ENCODE measurements at places on chromosomes 6 and 20.

DNA sequence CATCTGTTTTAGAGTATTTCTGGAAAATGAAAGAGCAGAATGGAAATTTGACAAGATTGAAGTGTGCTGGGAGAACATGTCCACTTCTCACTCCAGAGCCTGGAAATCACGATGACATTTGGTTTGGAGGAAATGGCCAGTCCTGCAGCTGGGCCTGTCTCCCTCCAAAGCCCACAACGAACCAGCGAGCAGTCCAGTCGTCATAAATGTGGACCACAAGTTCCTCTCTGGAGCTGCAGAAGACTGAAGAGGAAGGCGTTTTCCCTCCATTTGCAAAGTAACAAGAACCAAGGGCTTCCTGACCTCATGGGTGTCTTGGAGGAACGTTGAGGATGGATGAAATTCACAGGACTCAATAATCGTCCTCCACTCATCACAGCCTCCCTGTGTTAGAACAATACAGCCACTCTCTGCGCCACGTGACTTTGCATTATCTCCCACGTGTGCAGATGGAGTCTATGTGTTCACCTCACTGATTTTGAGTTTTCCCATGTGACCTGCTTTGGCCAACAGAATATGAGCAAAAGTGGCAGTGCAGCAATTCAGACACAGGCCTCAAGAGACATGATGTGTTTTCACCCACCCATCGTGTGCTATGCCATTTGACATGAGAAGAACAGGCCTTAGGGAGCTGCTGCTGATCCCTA lies 9.1 kb upstream of the SPATS1 start:
- DNase-seq: no peak

DNA sequence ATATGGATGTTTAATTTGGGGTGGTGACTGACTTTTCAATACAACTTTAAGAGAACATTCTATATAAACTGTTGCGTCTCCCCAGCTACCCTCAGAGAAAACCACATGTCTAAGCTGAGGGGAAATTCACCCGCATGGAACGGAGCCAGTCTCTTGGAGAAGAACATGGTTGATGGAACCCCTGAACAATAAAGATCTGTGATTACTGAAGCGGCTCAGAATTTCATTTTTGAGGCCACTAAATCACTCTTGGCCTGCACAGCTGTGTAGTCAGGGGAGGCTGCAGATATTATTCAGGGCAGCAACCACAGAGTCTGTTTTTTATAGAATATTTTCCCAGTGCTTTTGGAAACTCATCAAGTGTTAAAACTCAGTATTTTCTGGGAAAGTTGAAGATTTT lies 73.8 kb downstream of the EYA4 start:
- DNase-seq: no peak

GRCh38 chr6:107185391-107185970 lies 70.2 kb upstream of the BEND3 start:
- no peak for DNase-seq

- DNase-seq: no peak
Measured at GRCh38 chr6:111258010-111258409, 170.7 kb downstream of the SLC16A10 start.

DNA sequence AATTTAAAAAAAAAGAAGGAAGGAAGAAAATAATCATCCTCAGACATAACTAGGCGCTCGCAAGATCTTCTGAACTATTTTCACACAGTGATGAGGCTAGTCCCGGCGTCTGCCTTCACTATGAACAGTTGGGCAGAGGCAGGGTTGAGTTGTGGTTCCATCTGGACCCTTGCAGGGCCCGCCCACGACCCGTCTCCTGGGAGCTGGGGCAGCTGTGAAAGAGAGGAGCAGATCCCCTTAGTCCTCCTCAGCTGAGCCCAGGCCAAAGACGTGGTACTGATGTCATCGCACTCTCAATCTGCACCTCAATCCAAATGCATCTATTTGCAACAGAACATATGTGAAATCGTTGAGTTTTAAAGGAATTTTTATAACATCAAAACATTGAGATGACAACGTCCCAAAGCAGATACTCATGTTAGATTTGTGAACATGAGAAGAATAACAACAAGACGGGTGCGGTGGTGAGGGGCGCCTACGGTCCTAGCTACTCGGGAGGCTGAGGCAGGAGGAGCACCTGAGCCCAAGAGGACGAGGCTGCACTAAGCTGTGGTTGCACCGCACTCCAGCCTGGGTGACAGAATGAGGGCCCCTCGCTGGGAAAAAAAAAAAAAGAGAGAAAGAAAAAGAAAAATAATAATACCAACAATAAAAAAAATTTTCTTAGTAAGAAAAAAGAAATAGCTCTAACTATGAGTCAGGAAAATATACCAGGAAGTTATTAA lies 15.3 kb downstream of the TCFL5 start:
- no peak for DNase-seq

DNA sequence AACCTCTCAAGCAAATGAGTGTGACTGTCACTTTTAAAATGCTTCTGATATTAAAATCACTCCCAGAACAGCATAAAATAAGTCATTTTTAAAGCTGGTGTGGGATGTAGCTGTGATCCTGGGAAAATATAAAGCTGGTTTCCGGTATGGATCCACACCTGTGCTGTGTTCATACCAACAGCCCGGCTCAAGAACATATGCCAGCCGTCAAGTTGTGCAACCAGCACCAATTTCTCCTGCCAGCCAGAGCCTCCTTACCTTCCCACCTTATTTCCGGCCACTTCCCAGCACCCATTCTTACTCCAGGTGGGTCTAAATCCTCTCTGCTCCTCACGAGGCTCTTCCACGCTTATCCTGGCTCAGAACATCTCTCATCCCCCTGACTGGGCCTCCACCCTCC lies 50.9 kb upstream of the RPS6KA2 start:
- no peak for DNase-seq

- DNase-seq: no peak
Measured at GRCh38 chr6:71310261-71310660, 21.6 kb downstream of the OGFRL1 start.

- DNase-seq: no peak
Measured at GRCh38 chr6:6747371-6747770, 158.9 kb downstream of the LY86 start.

- no peak for DNase-seq
Measured at GRCh38 chr20:37902504-37903313, at the start of gene VSTM2L. TSS of gene VSTM2L (plus strand) at chr20:37903127. CDS start at chr20:37903351, 224 bp downstream.

- no peak for DNase-seq
Measured at GRCh38 chr6:76451926-76452709, 379.7 kb upstream of the IMPG1 start.

DNA sequence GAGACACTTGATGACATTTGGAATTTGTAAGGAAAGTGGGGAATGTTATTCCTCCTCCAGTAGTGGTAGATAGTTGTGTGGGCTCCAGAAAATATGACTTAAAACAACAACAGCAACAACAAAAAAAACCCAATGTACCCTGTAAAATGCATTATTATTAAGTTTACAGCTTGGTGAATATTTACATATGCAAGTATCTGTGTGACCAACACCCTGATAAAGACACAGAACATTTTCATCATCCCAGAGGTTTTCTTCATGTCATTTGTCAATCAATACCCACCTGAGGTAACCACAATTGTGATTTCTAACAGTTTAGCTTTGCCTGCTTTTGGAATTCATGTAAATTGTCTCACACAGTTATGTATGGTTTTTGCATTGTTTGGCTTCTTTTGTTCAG lies 152.1 kb upstream of the GRIK2 start:
- no peak for DNase-seq

DNA sequence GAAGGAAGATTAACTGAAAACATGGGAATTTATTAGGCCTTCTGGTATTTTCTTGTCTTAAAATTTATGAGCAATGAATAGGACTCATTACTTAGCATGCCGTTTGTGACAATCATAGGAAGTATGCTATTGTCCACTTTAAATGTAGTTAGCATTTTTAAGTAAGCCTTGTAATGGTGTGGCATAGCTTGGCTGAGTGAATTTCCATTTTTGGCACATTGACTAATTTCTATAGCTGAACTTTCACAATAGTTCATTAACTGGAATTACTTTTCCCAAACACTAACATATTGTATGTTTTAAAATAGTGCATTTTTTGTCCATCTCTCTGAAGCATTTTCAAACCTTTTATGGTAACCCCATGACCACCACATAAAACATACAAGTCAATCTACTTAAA lies 15.7 kb downstream of the RSPO3 start:
- no peak for DNase-seq

- no peak for DNase-seq
Measured at GRCh38 chr20:4951299-4951698, 50.0 kb downstream of the SLC23A2 start.

- DNase-seq: no peak
Measured at GRCh38 chr6:167130712-167131684, 8.1 kb downstream of the CCR6 start.

DNA sequence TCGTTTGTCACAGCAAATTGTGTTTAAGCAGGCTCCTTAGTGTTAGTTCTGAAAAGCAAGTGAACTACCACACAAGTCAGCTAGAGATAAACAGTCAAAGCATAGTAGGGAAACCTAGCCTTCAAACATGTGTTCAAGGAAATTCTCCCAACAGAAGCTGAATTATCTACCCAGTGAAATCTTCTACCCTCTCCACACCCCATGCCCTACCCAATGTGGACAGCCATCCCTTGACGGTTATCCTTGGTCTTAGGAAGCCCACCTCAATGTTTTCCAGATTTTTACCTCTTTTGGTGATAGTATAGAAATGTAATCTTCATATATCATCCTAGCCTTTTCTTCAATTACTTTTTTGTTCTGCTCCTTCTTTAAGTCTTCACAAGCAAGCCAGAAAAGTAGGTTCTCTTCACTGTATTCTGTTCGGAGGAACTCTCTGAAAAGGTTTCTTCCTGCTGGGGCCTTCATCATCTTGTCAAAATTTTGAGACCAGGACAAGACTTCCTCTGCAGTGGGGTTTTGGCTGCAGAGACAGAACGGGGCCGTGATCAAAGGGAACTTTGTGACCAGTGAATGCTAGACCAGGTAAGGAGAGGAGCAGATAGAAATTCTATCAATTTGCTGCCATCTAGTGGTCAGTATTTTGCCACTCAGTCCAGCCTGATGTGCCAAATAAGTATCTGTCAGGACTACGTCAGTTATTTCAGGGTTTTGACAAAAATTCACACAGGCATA lies 21.6 kb upstream of the MTRF1L start:
- peak; percentile 22 for DNase-seq

- no peak for DNase-seq
Measured at GRCh38 chr6:45678285-45678607, 300.5 kb upstream of the SUPT3H start.

DNA sequence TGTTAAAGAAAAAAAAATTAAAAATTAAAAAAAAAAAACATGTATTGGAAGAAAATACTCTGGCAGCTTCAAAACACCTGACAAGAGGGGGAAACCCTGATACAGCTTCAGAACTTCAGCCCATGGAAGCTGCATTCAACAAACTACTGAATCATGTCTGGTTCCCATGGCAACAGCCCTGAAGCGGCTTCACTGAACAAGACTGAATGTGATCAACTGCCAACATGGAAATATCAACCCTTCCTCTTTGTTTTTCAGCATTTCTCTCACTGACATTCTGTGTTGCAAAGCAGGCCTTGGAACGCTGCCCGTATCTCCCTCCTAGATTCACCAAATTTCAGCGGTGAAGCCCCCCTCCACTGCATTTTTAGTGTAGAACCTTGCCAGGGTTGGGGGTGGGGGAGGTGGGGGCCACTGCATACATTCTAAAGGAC lies 91.3 kb upstream of the SHLD1 start:
- no peak for DNase-seq

DNA sequence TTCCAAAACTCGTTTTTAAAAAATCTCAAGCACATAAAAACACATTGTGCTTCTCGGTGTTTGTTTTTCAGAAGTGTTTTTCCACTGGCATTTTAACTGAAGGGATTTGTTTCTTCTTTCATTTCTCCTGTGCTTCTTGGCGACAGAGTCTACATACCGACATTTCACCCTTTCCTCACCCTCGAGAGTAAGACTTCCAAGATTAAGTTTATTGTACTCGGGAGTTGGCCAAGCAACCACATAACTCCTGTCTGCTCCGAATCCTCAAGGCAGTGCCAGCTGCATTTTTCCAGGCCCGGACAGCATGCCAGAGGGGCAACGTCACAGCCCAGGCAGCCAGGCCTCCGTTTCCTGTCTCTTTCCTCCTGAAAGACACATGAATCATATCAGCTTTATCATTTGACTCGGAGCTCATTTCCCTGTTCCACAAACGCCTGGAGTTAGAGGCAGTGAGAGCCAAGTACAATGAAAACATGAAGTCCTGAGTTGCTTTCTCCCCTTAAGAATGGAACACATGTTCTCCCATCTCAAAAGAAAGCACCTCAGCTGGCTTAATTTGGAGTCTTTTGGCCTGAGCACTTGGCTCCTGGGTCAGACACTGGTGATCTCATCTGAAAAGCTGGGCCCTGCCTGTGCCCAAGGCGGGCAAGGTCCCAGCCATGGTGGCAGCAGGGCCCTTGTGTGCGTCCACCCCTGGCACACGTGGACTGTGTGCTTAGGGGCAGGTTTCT lies 23.2 kb upstream of the FAM50B start:
- DNase-seq: no peak

GRCh38 chr20:14698125-14698524 lies 360.7 kb upstream of the FLRT3 start:
- no peak for DNase-seq

DNA sequence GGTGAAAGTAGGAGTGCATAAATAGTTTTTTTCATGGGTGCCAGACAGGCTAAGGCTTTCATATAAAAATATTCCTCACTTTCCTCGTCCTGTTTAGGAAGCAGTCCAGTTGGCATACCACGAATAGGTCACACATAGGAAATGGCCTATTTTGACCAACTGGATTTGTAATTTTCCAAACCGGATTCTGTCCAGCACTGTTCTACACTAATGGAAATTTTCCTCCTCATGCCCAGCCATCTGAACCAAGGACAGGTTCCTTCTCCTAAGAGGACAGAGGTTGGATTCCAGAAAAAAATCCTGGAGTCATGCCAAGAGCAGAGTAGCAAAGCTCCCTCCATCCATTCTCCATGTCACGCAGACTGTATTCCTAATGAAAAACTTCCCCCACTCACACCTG lies 43.1 kb downstream of the PANK2 start:
- DNase-seq: no peak

GRCh38 chr20:51703400-51704287 lies 64.5 kb downstream of the ATP9A start:
- DNase-seq: no peak

DNA sequence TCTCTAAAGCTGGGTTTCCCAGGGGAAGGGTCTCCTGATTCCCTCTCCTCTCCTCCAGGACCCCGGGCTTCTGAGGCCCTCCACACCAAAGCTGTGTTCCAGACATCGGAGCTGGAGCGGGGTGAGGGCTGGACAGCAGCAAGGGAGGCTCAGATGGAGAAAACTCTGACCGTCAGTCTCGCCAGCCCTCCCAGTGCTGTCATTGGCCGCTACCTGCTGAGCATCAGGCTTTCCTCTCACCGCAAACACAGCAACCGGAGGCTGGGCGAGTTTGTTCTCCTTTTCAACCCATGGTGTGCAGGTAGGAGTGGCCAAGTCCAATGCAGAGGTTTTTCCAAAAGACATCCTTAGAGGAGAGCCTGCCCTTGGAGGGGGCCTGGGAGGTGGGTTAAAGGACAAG lies 14.4 kb downstream of the TGM6 start:
- no peak for DNase-seq

All from progenitor cell of endocrine pancreas (in vitro differentiated cells).